NCI-H1436 (cell line): ENCODE measurements at places on chromosomes 5 and 9.
A peak's percentile ranks its signal among the peaks of the same experiment; 100 is the strongest.

DNA sequence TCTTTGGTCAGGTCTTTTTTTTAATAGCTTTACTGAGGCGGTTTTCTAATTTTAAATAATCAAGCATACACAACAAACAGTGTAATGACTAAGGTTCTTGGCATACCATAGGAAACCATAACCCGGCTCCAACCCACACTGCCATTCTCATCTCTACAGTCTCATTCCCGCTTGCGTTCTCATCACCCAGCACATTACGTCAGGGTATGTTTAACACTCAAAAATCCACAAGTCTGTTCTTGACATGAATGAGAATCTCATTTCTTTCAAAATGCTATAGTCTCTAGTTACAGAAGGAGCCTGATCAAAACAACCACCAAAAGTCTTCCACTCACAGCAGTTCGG, 505 bp downstream of the C5orf34 start:
- no peak for DNase-seq

GRCh38 chr9:70494221-70494620, 79.8 kb upstream of the KLF9 start:
- no peak for DNase-seq

GRCh38 chr5:180021900-180022299, 49.7 kb downstream of the RNF130 start:
- no peak for DNase-seq

GRCh38 chr5:131774652-131775367, 22.0 kb downstream of the FNIP1 start:
- no peak for DNase-seq

GRCh38 chr9:108996643-108997042, 16.7 kb downstream of the CTNNAL1 start:
- no peak for DNase-seq

- DNase-seq, result peak; percentile 29
Observed at GRCh38 chr5:78569441-78569840, 79.1 kb downstream of the LHFPL2 start.

DNA sequence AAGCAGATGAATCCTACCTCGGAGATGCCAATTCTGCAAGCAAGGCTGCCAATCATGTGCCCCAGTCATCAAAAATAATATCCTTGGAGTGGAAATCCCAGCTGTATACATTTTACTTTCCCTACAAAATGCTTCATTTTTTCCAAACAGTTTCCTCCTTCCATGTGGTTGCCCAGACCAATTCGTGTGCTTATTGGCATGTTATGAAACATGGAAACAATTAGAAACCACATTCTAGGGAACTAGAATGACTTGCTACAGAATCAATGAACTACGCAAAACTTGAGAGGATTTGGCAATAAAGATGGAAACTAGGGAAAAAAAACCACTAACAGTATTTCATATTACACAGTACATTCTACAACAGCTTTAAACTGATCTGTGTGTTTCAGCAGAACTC, 584.5 kb upstream of the DMAC1 start:
- DNase-seq, result no peak

- no peak for DNase-seq
Observed at GRCh38 chr5:27011274-27011673, 27.1 kb downstream of the CDH9 start.

DNA sequence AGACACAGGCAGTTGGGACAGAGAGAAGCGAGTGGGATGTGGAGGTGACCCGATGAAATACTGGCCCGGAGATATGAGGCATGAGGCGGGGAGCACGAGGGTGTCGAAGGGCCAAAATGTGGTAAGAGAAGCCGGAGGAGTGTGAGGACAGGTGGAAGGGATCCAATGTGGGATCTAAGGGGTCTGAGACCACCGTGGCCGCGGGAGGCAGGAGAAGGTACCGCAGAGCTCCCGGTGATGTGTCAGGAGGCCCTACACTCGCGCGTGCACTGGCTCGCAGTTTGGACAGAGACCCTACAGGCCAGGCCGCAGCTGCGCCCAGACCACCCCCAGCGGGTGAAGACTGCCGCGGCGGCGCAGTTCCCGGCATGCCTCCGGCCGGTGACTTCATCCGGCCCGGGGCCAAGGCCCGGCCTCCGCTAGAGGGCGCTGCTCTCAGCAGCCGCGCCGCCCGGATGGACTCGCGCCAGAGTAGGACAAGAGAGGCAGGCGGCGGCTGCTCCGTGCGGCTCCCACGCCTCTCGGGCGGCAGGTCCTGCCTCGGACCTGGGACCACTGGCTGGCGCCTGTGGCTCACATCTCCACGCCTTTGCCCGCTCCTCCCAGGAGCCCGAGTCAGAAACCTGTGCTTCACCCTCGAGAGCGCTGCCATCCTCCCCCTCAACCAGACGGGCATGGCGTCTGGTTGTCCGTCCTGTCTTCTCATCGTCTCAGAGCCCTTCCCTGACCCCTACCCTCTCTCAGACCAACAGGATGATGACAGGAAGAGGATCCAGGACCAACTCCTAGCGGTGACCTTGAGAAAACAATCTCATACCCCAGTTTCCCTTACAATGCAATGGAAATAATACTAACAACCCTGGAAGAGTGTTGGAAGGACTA, 35.4 kb upstream of the STING1 start:
- peak; percentile 82 for DNase-seq

DNA sequence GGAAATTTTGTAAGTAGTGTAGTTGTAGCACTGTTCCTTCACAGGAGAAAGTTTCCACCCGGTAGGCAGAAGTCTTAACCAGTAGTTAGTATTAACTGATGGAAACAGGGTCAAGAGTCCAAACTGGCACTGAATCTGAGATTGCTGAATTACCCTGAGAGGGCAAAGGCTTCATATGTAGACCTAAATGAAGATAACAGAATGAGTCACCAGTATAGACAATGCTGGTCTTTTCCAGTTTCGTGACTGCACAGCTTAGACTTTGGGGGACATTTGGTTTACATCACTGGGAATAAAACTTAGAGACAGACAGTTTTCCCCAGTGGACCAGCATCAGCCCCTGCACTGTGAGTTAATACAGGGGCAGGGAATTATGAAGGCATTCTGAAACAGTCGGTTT, 60.5 kb downstream of the PCSK5 start:
- DNase-seq, result no peak

GRCh38 chr5:172166030-172166826, 21.8 kb downstream of the STK10 start:
- no peak for DNase-seq

DNA sequence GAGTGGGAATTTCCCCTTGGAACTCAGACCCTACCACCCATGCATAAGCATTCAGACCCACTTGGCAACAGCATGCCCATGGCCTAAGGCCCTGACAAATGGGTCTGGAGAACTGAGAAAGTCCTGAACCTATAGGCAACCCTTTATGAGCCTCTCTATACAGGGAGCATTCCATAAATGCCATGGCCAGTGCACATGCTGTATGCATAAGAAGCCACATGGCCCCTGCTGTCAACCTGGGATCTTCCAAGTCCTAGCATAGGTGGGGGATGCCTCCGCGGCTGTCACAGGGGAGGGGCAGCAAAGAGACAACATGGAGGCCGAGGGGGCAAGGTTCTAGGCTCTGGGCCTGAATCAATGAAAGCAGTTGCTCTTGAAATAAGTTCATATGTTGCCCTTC, 8.2 kb upstream of the NIPAL4 start:
- DNase-seq, result no peak

GRCh38 chr5:39711821-39712220, 287.0 kb upstream of the DAB2 start:
- DNase-seq, result no peak

DNA sequence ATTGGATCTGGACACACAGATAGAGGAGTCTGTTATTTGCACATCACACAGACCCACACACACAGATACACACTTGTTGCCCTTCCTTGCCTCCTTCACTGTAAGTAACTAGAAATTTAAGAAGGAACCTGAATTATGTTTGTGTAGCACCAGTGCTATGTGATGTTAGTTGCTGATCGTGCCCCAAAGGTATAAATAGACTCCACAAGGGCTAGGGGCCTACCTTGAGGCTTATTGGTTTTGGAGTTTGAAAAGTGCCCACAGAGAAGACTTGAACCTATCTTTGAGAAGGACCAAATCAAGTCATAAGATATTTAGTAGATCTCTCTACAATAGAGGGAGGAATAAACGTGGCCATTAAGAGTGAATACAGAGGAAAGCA, 8.8 kb upstream of the TGFBI start:
- no peak for DNase-seq

- DNase-seq, result no peak
Observed at GRCh38 chr5:2674456-2674855, 77.0 kb downstream of the IRX2 start.

- no peak for DNase-seq
Observed at GRCh38 chr5:851553-851952, 767 bp upstream of the ZDHHC11 start.

DNA sequence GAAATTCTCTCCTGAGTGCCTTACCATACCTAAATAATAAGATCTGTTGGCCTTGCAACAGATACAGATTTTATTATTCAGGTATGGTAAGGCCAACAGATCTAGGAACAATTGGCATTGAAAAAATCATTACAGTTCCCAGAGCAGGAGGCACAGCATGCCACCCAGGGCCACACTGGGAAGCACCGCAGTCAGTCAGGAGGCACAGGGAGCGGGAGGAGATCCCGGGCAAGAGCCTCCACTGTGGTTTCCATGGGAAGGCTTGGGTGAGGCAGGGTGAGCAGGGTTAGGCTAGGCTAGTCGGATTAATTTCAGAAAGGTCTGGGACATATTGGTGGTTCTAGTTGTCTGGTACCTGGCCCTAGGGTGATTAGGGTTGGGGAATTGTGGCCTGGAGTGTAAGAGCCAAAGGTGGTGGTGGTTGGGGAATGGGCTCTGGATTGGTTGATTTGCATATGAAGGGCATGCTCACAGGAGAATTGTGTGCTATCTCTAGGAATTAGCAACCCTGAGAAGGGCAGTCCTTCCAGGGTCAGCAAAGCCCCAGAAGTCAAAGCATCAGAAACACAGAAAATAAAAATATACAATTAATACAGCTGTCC, 111.4 kb downstream of the PDE8B start:
- DNase-seq, result no peak

- DNase-seq, result no peak
Observed at GRCh38 chr9:89183146-89183545, 4.5 kb upstream of the SHC3 start.

DNA sequence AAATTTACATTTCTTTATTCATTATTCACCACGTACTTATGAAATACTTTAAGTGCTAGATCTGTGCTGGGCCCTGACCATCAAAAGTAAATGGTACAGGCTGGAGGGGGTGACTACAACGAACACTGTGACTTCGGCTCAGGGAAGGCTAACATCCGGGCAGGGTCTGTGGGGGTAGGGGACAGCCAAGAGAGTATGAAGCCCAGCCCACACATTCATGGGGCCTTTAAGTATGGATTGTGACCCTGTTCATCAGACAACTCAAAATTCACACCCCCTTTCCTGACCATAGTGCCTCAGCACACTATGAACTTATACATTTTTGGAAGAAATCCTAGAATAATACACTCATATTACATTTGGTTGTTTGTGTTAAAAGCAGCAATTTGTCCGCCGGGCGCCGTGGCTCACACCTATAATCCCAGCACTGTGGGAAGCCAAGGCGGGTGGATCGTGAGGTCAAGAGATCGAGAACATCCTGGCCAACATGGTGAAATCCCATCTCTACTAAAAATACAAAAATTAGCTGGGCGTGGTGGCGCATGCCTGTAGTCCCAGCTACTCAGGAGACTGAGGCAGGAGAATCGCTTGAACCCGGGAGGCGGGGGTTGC, 33.3 kb downstream of the MORN5 start:
- no peak for DNase-seq

GRCh38 chr9:134830926-134831720, 49.5 kb upstream of the FCN2 start:
- DNase-seq, result no peak

- DNase-seq, result no peak
Observed at GRCh38 chr5:149745943-149746324, 15.8 kb downstream of the PPARGC1B start.

DNA sequence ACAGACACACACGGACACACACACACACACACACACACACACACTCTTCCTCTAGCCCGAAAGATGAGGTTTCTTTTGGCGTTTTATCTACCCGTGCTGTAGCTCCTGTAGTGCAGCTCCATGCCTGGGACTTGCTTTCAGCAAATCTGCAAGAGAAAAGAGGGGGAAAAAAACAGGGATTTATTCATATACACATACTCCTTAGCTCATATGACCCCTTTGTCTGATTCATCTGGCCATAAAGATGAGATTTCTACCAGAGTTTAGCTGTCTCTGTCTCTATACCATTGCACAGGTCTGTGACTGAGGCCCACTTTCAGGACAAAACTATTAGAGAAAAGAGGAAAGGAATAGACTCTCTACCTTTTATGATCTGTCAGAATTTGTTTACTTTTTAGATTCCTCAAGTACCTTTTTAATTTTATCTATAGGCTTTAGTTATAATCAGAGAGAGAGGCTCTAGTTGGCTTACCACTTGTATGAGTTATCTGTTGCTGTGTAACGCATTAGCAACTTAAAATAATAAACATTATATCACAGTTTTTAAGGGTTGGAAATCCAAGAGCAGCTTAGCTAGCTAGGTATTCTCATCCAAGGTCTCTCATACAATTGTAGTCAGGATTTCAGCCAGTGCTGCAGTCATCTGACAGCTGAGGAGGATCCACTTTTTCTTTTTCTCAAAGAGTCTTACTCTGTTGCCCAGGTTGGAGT, 14.7 kb downstream of the SNX2 start:
- DNase-seq, result no peak

GRCh38 chr9:89466451-89467277, 31.2 kb downstream of the SEMA4D start:
- DNase-seq, result no peak

DNA sequence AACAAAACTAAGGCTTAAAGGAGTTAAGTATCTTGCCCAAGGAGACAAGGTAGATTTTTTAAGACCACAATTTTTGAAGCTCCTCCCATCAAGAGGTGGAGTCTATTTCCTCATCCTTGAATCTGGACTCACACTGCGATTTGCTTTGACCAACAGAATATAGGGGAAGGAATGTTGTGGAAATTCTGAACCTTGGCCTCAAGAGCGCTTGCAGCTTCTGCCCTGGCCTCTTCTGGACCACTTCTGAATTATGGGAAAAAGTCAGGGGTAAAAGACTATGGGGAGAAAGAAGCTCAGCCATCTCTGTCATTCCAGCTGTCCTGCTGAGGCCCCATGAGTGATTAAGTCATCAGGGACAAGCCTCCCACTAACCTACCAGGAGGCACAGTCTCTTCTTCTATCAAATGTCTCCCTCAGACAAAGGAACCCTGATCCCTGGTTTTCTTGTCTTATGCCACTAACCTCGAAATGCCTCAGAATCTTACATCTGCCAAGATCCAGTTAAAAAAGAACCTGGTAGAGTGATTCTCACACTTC, 25.9 kb downstream of the MAPKAP1 start:
- no peak for DNase-seq

DNA sequence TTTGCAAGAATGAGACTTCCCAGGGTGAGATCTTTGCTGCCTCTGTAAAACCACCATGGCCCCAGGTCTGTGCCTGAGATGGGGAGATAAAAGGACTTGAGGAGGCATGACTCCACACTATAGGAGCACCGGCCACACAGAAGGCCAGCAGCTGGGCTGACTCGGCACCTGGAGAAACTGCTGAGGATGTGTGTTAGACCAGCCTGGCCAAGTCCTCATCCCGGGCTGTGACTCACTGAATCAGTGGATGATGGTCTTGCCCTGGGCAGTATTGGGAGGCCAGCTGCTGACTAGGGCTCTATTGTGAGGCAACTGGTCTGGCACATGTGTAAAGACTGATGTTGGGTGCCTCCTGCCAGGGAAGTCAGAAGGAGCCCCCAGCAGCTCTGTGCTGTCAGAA, 286.2 kb downstream of the ACTL7B start:
- DNase-seq, result no peak
